Activated naive CD4-positive, alpha-beta T cell (primary cell): ENCODE measurements at places on chromosomes 5 and 9.

GRCh38 chr9:125842242-125842641 is 95.1 kb downstream of the PBX3 start:
- DNase-seq, result no peak

GRCh38 chr5:7492371-7492770 is 96.4 kb downstream of the ADCY2 start:
- DNase-seq, result no peak

DNA sequence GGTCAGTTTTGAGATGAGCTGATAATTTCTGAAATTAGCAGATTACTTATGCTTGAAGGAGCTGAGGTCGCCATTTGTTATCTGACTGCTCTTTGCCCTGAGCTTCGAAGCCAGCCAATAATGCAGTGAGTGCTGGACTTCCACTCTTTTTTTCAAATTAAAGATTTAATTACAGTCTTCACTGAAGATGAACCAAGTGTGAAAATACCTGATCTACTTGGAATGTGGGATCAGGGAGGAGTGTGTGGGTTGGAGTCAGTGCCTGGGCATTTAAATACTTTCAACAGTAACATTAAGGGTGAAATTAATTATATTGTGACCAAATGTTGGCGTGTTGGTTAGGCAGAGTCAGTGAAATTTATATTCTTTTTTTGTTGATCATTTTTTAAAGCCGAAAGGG is 23.9 kb upstream of the DMRT3 start:
- no peak for DNase-seq

GRCh38 chr9:121059998-121060636 is 10.0 kb upstream of the C5 start:
- DNase-seq, result no peak

DNA sequence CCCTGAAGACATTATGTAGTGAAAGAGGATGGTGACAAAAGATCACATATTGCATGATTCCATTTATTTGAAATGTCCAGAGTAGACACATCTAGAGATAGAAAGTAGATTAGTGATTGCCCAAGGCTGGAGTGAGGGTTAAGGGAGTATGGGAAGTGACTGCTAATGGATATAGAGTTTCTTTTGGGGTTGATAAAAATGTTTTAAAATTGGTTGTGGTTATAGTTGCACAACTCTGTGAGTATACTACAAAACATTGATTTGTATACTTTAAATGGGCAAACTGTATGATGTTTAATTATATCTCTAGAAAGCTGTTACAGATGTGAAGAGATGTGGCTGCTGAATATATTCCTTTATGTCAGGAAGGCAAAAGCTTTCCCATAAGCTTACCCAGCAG is 202.8 kb downstream of the CCDC171 start:
- no peak for DNase-seq

GRCh38 chr9:117555964-117556629 is 141.2 kb upstream of the ASTN2 start:
- no peak for DNase-seq

- no peak for DNase-seq
Measured at GRCh38 chr5:74875994-74876791, 10.0 kb upstream of the FAM169A start.
